Activated CD4-positive, alpha-beta T cell treated with anti-CD3 and anti-CD28 coated beads, Interleukin-2, amount 50 U/mL, for 24 hours (primary cell): ENCODE measurements at places on chromosomes 1 and 21.

- DNase-seq = no peak
These were observed 2.6 kb downstream of the RERE start for GRCh38 chr1:8814865-8815264.

- no peak for DNase-seq
These were observed 3.1 kb downstream of the CTBS start for GRCh38 chr1:84571150-84571535.

GRCh38 chr21:15826147-15826780 lies 96.5 kb downstream of the USP25 start:
- no peak for DNase-seq

- no peak for DNase-seq
These were observed 78.3 kb downstream of the CLEC20A start for GRCh38 chr1:178418284-178418955.
